COLO829 (cell line): ENCODE measurements at places on chromosomes 1 and 21.

DNA sequence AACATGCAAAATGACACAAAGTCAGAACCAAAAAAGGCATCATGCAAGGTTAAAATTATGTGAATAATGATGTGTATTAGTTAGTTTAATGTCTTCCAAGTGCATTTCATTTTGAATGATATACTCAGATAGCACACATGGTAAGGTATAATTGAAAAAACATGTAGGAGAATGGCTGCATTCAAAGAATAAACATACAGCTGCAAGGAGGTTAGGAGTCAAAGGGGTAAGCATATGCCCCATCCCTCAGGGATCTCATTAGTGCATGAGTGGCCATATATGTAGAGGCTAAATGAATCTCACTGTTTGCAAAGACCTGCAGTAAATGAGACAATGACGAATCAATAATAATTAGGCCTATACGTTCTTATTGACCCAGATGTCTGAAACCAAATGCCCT, 179.7 kb upstream of the HOOK1 start:
- DNase-seq: no peak

GRCh38 chr1:244028701-244029100, 22.4 kb upstream of the ZBTB18 start:
- DNase-seq: no peak

GRCh38 chr1:114803001-114803400, 22.5 kb upstream of the SIKE1 start:
- DNase-seq: no peak

GRCh38 chr1:160209321-160210046, 4.3 kb downstream of the PEA15 start:
- DNase-seq: no peak

- DNase-seq: no peak
These were observed 2.7 kb upstream of the YBX1 start for GRCh38 chr1:42679364-42679983.
